ENCODE measurements at places on chromosomes 6 and 20. TPM values are rescaled to one million over a fixed set of nuclear protein-coding genes. Genes with fewer than 3 reads are reported as not detected.

Gene SMOC2
- total RNA-seq = 96.0 TPM

Gene PBOV1
- total RNA-seq = not detected

Gene PTK7
- 43.7 TPM for total RNA-seq

Gene RTF2
- 90.7 TPM for total RNA-seq

DNA sequence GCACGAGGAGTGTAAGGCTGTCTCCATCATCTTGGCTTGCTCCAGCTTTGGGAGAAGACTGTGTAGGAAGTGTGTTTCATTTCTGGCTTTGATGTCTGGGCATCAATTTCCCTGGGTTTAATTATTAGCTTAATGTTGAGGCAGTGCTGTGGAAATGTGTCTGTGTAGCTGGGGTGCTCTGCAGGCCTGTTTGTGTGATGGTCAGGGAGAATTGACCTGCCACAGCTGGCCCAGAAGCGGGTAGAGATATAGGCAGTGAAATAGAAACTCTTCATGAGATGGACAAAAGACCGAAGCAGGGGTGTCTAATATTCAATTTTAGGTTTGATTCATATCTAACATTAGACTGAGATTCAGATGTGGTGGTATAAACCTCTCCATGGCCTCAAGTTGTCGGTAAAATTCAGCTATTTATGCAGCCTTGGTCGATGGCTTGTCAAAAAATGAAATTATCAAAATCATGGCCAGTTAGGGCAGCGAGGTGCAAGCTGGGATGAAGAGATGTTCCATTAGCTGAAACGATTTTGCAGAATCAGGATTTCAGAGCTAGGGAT, 95.3 kb upstream of the SNX9 start:
- no peaks in the 10 kb centered on the region for H3K27me3 ChIP-seq
- no peaks in the 10 kb centered on the region for H3K4me1 ChIP-seq
- DNase-seq = no peak
- H3K36me3 ChIP-seq = no peaks in the 10 kb centered on the region
- H3K4me3 ChIP-seq = no peak overlapping the region

DNA sequence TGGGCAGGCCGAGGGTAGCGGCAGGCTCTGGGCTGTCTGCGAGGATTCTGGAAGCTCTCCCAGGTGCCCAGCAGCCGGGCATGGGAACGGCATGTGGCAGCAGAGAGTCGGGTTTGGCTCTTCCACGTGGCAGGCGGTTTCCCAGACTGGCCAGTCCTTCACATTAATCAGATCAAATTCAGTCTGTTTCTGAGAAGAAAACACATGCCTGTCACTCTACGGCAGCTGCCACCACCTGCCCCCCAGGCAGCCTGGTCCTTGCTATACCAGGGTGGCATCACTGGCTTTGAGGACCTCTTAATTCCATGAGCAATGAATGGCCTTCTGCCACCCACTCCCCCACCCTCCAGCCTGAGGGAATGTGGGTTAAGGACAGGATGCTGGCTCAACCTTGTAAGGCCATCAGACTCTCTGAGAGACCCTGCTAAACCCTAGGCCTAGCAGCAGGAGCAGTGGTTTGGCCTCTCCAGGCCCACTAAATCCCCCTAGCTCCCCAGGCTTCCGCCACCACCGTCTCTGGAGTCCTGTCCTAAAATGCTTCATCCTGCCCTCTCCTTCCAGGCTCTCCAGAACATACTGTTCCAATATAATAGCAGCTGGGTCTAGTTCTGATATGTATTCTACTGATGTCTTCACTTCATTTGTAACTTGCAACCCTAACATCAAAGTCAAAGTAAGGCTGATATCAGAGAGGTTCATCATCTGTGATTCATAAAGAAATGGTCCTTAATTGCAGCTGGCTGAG, 47.8 kb downstream of the PLCG1 start:
- H3K4me3 ChIP-seq = no peak overlapping the region
- H3K27ac ChIP-seq = no peak overlapping the region
- peaks cover 20% of the 10 kb centered on the region for H3K4me1 ChIP-seq
- no peaks in the 10 kb centered on the region for H3K27me3 ChIP-seq
- peaks cover 28% of the 10 kb centered on the region for H3K36me3 ChIP-seq
- DNase-seq = no peak

DNA sequence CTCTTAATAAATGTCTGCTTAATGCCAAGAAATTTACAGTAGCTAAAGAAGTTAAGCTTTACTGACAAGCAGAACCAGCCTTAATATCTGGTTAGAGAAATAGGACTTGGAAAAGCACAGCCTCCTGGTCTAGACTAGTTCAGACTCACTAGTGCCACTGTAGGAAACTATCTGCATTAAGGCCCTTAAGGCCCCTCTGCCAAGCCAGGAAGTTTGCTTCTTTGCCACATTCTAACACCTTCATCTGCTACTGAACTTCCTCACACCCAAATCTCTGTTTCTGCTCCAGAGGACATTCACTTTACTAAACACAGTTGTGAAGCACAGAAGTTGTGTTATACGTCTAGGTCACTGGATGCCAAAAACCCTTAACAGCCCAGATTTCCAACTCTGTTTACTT, 302.8 kb downstream of the BTBD9 start:
- no peak overlapping the region for H3K27ac ChIP-seq
- H3K4me3 ChIP-seq = no peak overlapping the region
- DNase-seq = no peak
- H3K36me3 ChIP-seq = no peaks in the 10 kb centered on the region

GRCh38 chr6:144619966-144620365, 334.8 kb downstream of the UTRN start:
- no peaks in the 10 kb centered on the region for H3K4me1 ChIP-seq
- DNase-seq = no peak
- no peak overlapping the region for H3K4me3 ChIP-seq

- H3K27ac ChIP-seq = no peak overlapping the region
- H3K4me3 ChIP-seq = no peak overlapping the region
- no peak for DNase-seq
- no peaks in the 10 kb centered on the region for H3K27me3 ChIP-seq
- peaks cover 3% of the 10 kb centered on the region for H3K4me1 ChIP-seq
Measured at GRCh38 chr6:56532766-56533551, 109.7 kb downstream of the DST start.

GRCh38 chr6:34516391-34517324, 39.5 kb downstream of the SPDEF start:
- H3K27me3 ChIP-seq = no peaks in the 10 kb centered on the region
- H3K36me3 ChIP-seq = peaks cover 3% of the 10 kb centered on the region
- DNase-seq = no peak
- no peak overlapping the region for H3K27ac ChIP-seq
- peaks cover 44% of the 10 kb centered on the region for H3K4me1 ChIP-seq
- H3K4me3 ChIP-seq = no peak overlapping the region

DNA sequence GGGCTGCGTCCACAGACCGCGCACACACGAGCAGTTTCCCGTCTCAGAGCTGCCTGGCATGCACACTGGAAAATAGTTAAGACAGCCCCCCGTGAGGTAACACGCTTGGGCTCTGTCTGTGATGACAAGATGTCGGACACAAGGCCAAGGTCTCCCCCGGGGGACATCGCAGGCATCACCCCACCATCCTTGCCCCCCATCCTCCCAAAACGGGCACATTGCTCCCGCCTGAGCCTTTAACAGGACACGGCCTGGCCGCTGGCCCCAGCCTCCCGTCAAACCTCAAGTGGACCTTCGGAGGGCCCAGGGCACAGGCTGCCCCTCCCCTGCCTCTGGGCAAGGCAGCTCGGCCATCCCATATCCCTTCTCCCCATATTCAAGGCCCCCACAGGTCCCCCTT, 5.6 kb downstream of the KCNQ2 start:
- no peak overlapping the region for H3K4me3 ChIP-seq
- H3K36me3 ChIP-seq = peaks cover 64% of the 10 kb centered on the region
- no peak overlapping the region for H3K27ac ChIP-seq
- H3K27me3 ChIP-seq = no peaks in the 10 kb centered on the region

DNA sequence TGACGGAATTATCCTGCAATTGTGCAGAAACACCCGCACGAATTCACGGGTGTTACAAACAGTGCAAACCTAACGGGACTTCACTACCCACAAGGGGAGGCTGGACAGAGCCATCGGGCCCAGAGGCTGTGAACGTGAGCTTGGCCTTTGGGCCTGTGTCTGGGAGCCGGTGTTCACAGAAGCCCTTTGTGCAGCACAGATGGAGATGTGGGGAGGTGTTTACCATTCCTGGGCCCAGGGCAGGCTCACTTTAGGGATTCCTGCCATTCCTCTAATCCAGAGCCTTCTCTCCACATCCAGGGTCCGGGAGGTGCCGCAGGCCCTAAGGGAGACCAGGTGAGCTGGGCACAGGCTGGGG, 15.0 kb downstream of the COL9A3 start:
- H3K27me3 ChIP-seq = no peaks in the 10 kb centered on the region
- H3K27ac ChIP-seq = no peak overlapping the region
- H3K4me1 ChIP-seq = peaks cover 29% of the 10 kb centered on the region
- DNase-seq = no peak
- H3K36me3 ChIP-seq = peaks cover 47% of the 10 kb centered on the region

- H3K27me3 ChIP-seq = no peaks in the 10 kb centered on the region
- no peak overlapping the region for H3K27ac ChIP-seq
- H3K4me1 ChIP-seq = no peaks in the 10 kb centered on the region
- no peaks in the 10 kb centered on the region for H3K36me3 ChIP-seq
Measured at GRCh38 chr6:144753023-144753705, 468.0 kb downstream of the UTRN start.

- peaks cover 4% of the 10 kb centered on the region for H3K27me3 ChIP-seq
- no peak for DNase-seq
- peaks cover 8% of the 10 kb centered on the region for H3K36me3 ChIP-seq
Measured at GRCh38 chr6:30495993-30496392, 6.7 kb downstream of the HLA-E start.

DNA sequence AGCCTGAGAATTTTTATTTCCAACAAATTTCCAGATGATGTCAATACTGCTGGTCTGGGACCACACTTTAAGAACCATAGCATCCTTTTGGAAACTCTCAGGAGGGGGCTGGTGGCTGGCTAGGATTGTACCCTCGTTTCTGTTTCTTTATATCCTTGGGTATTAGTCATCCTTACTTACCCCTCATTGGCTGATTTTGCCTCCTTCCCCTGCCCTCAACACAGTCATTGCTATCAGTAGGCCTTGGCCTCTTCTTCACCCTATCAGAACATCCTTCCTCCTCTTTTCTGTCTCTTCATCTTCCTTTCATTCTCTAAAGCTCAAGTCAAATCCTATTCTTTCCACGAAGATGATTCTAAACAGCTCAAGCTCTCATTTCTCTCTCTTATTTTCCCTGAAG, 148.5 kb downstream of the ELOVL4 start:
- H3K27me3 ChIP-seq = peaks cover 4% of the 10 kb centered on the region
- no peaks in the 10 kb centered on the region for H3K36me3 ChIP-seq
- H3K4me1 ChIP-seq = no peaks in the 10 kb centered on the region
- H3K27ac ChIP-seq = no peak overlapping the region
- no peak overlapping the region for H3K4me3 ChIP-seq
- no peak for DNase-seq

GRCh38 chr6:3139090-3139903, 18.0 kb downstream of the TUBB2A start:
- H3K4me3 ChIP-seq = no peak overlapping the region
- H3K27ac ChIP-seq = peak overlapping the region; percentile 13
- peaks cover 54% of the 10 kb centered on the region for H3K36me3 ChIP-seq
- no peaks in the 10 kb centered on the region for H3K4me1 ChIP-seq
- no peaks in the 10 kb centered on the region for H3K27me3 ChIP-seq

GRCh38 chr6:47496935-47497579, 19.5 kb downstream of the CD2AP start:
- H3K27me3 ChIP-seq = no peaks in the 10 kb centered on the region
- no peak overlapping the region for H3K27ac ChIP-seq
- no peak for DNase-seq
- no peaks in the 10 kb centered on the region for H3K4me1 ChIP-seq

DNA sequence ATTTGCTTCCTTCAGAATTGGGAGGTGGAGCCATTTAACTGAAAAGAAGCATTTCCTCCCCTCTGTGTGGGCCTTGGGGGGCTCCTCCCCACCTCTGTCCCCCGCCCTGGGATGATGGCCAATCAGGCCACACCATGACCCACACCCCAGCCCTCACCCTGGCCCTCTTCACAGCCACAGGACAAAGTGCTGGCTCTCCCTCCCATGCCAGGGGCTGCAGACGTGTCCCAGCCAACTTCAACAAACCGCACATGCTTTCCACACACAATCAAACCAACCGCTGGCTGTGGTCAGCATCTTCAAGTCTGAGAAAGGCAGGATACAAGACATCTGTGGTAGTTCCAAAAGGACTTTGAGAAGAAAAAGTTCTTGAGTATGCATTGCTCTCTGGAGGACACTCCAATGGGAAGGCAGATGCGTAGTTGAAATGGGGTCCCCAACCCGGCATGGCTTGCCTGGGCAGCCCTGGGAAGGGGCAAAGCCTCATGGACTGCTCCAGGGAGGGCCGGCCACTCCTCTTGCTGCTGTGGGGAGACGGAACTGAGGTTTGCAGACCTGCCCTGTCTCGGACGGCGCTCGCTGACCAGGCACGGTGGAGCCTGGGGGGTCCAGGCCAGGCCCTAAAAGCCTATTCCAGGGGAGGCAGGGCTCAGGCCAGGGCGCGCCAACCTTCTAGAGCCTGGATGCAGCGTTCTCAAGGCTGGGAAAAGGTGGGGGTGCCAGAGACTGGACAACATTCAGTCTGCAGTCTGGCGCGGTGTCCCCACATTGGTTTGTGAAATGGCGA, 12.2 kb downstream of the TTLL2 start:
- no peaks in the 10 kb centered on the region for H3K4me1 ChIP-seq
- peaks cover 2% of the 10 kb centered on the region for H3K36me3 ChIP-seq
- H3K27ac ChIP-seq = peak overlapping the region; percentile 40
- no peaks in the 10 kb centered on the region for H3K27me3 ChIP-seq
- no peak overlapping the region for H3K4me3 ChIP-seq

DNA sequence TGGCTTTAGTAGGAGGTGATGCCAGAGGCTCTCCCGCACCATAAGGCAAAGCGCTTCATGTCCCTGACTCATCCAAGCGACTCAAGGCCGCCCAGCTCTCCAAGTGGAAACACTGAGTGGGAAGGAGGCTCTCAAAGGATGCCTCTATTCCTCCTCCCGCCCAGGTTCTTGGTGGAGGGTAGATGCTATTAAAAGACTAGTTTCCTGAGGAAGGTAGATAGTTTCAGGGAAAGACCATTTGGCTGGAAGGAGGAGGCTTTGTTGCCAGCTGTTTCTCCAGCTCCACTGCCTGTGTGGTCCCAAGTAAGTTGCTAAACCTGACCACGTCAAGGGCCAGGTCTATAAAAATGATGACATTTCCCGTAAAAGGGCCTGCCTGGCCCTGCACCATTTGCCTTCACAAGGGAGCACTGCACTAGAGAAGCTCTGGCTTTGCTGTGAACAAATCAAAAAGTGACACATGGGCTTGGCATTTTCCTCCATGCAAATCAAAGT, 48.2 kb downstream of the GMDS start:
- no peaks in the 10 kb centered on the region for H3K36me3 ChIP-seq
- H3K27ac ChIP-seq = no peak overlapping the region

Data from spinal cord (tissue), 10 donors.